ENCODE measurements at places on chromosomes 5 and 9.

DNA sequence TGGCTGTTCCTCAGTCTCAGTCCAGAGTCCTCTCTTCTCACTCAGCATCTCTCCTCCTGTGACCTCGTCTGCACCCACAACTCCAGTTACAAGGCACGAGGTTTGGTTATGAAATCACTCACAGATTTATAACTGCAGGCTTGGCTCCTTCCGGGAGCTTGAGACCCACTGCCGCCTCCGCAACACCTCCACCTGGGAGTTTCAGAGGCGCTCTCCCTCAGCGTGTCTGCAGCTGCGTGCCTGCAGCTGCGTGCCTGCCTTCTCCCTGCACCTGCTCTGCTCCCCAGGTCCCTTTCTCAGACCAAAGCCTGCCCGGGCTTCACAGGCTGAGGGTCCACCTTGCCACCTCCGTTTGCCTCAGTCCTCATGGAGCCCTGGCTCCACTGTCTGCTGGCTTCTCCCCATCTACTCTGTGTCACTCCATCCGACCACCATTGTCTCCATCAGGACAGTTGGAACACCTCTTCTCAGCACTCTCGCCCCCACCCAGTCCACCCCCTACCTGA is 51.5 kb downstream of the HRH2 start:
- no peak for DNase-seq

DNA sequence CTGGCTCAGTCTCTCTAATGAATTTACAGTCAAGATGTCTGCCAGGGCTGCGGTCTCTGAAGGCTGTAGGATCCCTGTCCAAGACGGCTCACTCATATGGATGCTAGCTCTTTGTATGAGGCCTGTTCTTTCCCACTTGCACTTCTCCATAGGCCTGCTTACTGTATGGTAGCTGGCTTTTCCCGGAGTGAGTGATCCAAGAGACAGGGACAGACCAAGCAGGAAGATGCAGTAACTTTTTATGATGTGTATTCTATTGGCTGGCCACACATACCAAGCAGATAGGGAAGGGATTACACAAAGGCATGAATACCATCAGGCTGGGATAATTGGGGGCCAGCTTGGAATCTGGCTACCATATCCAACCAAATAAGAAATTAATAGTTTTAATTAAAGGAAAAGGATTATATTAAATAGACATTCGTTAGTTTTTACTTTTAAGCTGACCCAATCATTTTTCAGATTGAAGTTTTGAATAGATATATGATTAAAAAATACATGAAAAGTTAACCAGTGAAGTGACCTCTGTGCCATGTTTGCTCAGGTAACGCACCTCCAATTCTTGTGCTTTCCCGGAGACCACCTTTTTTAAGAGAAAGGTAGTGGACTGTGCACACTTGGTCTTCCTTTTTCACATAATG is 20.6 kb downstream of the NSD1 start:
- no peak for DNase-seq

DNA sequence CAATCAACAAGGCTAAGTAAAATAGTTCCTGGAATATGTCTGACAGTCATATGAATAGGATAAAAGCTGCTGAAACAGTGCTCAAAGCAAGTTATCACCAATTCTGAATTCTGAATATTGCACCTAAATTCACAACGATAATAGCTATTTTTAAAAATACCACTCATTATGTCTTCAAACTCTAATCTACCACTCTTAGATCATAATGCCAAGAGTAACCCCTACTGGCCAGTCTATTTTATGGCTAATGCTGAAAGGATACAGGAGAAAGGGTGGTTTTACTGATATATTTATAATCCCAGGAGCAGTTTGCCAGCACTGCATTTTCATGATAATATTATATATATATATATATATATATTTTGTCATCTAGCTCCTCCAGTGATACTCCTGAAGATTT is 232.8 kb downstream of the PDE4D start:
- no peak for DNase-seq

DNA sequence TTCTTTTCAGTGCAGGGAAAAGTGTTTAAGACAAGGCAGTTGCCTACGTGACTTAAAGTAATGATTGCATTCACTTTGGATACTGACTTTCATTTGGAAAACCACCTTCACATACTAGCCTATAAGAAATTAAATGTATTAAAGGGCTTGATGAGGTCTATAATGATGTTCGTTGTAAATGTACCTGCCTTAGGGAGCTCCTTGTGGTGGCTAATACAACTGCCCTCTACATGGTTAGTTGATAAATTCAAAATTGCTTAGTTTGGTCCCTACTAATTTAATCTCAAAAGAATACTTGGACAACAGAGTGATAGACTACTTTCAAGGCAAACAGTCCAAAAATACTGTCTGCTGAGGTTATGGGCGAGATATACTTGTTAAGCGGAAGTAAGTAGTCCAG is 3.8 kb downstream of the VLDLR start:
- no peak for DNase-seq

- no peak for DNase-seq
Measured at GRCh38 chr5:65928322-65928752, 2.0 kb downstream of the ERBIN start.

DNA sequence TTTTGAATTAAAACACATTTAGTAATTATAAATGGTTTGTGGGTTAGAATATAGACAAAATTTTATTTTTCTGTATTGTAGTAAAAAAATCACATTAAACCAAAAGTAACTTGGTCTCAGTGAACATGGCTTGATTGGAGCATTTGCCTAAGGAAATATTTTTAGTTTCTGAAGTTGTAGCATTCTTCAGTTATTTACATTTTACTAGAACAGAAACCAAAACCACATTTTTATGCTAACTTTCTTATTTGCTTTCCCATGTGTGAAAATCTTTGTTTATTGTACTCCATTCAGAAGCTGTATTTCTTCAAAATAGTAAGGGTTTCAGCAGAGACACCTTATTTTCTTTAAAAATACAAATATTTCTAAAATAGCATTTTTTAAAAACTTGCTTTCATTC is 129.9 kb downstream of the SGCD start:
- DNase-seq = no peak
